ENCODE measurements at places on chromosomes 2 and 18.

GRCh38 chr2:18423636-18424035, 136.8 kb downstream of the RDH14 start:
- DNase-seq = no peak

DNA sequence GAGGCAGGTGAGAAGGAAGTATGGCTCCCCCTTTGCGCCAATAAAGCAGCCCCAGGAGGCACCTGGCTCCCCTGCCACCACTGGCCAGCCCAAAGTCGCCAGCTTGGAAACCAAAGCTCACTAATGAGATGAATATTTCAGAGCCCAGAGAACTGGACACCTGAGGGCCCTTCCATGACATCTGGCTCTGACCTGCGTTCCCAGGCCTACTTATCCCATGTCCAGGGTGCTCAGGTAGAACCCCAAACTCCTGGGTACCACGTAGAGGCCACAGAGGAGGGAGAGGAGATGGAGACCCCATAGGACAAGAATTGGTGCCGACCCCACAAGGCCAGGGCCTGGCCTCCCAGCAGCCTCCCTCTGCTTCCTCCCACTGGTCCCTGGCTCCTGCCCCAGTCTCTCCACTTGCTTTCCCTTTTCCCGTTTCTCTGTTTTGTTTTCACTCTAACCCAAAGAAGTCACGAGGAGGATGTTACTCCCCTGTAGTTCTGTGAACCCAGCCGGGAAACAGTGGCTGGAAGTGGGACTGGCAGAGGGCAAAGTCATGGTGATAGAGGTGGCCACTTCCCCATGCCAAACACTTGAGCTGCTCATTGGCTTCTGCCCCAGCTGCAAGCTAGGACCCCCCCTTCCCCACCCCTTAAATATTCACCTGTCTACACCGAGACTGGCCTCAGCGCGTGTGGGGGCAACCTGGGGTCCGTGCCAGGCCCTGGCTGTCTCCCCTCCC, 820 bp downstream of the TMBIM1 start:
- DNase-seq = peak; percentile 67

GRCh38 chr2:172704072-172704936, 31.3 kb upstream of the RAPGEF4 start:
- no peak for DNase-seq

- DNase-seq = no peak
These were observed 796.1 kb downstream of the DCDC2C start for GRCh38 chr2:4499316-4500030.

- no peak for DNase-seq
These were observed 5.4 kb upstream of the BOD1L2 start for GRCh38 chr18:57141208-57142129.

All from activated effector memory CD4-positive, alpha-beta T cell treated with anti-CD3 and anti-CD28 coated beads, Interleukin-2, amount 50 U/mL, for 16 hours (primary cell).